IPS-NIHi11 (cell line): ENCODE measurements at places on chromosomes 2 and 18.

DNA sequence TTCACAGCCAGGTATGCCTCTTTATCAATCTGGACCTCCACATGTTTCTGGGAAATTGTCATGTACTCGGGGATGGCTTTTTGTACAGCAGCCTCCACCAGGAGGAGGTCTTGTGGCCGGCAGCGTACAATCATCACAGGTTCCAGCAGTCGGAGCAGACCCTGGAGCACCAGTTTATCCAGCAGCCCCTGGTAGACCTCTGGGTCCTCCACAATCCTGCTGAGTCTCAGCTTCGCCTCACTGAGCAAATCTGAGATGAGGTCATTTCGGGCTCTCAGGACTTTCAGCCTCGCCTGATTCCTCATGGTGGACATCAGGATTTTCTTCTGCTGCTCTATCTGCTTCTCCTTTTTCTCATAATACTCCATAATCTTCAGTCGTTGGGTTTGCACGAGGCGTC lies 32.8 kb downstream of the TMEM247 start:
- no peak for DNase-seq

DNA sequence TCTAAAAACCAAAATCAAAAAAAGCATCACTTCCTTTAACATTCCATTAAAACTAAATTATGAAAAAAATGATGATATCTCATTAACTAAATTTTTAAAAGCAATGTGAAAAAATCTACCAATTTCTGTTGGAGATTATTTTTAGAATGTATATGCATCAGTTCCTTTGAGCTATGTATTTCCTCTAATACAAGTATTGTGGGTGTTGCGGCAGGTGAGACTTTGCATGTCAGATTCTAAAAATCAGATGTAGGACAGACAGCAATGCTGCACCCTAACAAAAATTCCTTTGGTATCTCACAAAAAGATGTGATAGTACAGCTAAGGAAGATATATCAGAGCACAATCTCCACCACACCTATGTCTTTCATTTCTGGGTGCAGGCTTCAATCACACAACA lies 6.8 kb downstream of the MBD2 start:
- no peak for DNase-seq

- DNase-seq = peak; percentile 98
These were observed at the start of gene ETAA1 for GRCh38 chr2:67397143-67397986. TSS of gene ETAA1 (plus strand) at chr2:67397333. CDS start at chr2:67397449, 116 bp downstream.

DNA sequence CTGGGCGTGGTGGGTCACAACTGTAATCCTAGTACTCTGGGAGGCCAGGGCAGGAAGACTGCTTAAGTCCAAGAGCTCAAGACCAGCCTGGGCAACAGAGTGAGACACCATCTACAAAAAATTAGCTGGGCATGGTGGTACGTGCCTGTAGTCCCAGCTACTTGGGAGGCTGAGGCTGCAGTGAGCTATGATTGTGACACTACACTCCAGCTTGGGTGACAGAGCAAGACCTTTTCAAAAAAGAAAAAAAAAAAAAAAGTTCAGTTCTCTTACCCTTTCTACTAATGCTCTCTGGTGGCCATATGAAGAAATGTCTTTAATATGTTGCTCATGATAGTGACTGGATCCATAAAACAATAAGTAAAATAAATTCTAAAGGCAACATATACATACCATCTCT lies 14.9 kb downstream of the TYW5 start:
- DNase-seq = no peak

DNA sequence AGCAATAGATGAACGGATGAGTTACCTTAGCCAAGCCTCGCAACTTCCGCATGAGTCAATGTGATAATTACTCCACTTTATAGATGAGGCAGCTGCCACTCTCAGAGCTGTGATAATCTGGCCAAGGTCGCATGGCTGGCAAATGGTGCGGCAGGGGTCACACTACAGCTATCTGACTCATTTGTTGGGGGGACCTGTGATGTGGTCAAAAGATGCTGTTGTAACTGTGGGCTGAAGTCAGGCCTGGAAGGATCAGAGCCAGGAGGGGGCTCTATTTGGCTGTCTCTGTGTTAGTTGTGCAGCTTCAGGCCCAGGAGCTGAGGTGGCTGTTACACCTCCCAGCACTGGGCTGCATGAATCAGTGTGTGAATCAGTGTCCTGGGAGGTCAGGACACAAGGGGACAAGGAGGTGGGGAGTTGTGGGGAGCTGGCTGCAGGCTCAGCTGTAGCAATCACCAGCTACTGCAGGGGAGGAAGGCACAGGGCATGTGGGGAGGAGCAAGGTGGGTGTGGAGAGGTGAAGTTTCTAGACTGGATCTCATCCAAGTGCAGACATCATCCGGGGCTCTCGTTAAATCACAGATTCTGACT lies 33.1 kb downstream of the NGEF start:
- DNase-seq = no peak

DNA sequence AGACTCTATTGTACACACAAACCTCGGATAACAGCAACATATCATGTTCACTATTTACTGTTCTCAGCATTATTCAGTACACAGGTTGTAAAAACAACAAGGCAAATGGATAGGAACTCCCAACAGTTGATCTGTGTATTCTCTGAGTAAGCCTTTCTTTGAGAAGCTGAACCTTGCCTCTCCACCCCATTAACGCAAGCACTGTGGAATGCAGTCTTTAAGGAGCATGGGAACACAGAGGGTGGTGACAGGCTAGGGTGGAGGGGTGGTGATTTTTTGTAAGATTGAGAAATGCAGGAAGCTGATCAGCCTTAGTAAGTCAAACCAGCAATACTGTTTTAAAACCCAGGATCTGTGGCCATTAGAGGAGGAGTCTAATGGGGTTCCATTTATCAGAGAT lies 19.6 kb upstream of the SERPINB11 start:
- DNase-seq = peak; percentile 45

DNA sequence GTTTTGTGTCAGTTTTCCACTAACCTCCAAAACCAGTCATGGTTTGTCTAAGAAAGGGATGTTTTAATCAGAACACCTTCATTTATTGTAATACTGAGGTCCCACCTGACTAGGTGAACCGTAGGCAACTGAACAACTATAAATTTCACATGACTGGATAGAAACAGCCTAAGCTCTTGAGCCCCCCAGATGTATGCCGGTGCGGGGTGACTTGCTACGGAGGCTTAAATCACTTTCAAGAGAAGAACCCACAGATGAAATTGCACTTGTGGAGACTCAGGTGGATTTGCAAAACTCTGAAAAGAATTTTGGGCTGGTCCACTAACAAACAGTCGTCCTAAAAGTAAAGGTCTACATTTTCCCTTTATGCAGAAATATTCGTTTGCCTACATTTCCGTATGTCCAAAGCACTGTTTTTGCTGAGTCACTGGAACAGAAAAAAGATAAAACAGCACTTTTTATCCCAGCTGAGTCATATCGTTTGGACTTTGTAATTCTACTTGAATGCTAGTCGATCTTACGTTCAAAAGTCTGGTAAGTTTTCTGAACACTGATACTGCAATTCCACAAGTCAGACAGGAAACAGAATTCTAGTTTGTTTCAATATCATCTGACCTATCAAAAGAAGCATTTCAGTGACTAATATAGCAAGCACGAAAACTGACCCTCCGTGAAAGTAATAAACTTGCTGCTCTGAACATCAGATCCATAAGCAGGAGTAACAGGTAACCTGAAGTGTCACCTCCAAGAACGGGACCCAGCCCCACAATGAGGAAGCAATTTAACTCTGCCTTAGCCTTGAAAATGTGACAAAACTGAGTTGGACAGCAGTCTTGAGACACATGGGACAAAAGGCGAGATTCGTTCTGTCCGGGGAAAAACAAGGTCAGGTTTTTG lies 18.1 kb downstream of the ZNF516 start:
- no peak for DNase-seq

DNA sequence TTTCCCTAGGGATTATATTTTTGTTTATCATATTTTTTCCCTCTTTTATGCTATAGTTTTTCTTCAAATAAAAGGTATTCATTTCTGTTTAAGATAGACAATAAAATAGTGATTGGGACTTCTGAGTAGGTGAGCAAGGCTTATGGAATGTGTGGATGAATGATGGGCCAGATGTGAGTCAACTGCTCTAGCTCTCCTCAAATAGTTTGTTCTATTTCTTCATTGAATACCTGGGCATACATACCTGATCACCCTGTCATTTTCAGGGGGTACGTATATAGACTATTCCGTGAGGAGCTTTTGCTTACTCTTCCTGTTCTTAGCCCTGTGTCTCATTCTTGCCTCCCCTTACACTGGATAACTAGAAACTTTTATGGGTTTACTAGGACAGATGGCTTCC lies 41.9 kb downstream of the BABAM2 start:
- DNase-seq = peak; percentile 9

DNA sequence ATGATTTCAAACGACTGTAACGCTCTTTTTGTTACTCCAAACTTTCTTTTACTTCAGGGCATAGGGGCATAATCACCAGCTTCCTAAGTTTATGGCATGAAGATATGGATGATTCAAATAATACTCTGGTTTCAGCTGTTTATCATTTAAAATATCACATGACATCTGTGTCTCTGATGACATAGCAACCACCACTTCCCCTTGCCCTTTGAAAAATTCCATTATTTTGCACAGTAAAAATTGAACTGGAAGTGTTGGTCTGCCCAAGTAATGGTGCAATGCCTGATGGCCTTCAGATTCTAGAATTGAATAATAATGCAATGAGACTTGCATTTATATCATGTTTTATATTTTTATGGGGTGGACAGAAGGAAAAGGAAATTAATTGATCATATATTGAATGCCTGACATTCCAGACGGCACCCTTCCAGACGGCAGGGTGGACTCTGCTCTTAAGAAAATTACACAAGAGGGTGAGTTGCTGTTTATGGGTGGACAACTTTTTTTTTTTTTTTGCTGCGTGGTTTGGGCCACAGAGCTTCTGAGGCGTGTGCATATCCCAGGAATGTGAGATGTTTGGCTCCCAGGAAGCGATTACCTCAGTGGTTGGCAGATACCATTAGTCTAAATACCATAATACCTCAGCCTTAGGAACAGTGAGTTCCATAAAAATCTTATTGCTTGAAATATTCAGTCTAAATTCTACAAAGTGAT lies 101.7 kb upstream of the ZNF521 start:
- no peak for DNase-seq

DNA sequence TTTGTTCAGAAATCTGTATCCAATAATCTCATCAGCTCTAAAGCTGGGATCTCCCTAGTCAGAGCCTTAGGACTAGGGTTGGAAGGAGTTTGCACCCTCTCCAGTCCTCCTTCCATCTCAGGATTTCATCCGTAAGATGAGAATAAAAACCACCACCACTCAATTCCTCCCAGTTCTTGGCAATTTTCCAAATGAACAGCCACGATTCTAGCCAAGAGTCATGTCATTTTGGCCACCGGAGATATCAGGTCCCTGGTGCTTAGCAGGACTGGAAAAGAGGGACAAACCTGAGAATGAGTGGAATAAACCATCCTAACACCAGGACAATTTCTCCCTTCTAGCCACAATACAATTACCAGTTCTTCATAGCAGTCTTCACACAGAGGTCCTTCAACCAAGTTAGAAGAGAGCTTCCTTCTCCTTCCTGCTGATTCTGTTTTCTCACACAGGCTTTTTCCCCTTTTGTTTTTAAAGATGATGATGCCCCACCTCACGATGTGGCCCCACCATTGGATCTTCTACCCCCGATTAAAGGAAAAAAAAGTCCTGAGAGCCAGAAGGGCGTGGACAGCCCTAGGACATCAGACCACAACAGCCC lies 36.2 kb downstream of the KIAA2012 start:
- DNase-seq = no peak

DNA sequence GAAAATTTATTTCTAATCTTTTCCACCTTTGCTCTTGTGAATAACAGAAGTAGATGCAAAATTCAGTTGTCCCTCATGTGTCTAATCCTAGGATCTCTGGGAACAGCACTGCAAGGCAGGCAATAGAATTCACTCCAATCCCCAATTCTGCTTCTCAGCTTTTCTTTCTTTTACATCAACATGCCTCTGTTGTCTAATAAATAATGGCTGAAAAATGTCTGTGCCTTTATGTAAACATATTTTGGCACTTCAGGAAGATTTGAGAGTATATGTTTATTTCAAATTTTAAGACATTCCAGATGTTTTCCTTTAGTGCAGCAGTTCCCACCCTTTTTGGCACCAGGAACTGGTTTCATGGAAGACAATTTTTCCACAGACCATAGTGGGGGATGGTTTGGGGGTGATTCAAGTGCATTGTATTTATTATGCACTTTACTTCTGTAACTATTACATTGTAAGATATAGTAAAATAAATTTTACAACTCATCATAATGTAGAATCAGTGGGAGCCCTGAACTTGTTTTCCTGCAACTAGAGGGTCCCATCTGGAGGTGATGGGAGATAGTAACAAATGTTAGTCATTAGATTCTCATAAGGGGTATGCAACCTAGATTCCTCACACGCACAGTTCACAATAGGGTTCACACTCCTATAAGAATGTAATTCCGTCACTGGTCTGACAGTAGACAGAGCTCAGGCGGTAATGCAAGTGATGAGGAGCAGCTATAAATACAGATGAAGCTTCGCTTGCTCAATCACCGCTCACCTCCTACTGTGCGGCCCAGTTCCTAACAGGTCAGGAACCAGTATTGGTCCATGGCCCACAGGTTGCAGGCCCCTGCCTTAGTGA lies 590.3 kb upstream of the CNTNAP5 start:
- no peak for DNase-seq

DNA sequence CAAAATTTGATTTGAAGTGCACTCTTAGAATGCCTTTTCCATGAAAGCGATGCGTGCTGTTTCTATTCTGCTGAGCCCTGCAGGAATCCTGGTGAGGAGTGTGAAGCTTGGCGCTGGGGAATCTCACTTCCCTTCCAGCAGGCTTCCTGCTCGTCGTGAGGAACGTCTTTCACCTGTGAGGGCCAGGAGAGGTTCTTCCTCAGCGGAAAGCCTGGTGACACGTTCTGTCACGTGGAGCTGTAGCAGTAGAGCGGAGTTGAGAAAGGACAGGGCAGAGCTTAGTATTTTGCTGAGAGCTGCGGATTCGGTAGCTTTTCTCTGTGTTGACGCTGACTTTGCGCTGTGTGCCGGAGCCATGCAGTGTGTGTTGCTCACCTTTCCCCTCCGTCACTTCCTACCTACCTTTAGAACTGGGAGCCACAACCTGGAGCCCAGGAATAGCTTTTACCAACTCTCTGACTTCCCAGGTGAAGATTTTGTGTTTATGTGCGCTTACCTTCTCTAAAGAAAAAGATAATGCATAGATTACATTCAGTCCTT lies 294.8 kb downstream of the PTGR3 start:
- no peak for DNase-seq

DNA sequence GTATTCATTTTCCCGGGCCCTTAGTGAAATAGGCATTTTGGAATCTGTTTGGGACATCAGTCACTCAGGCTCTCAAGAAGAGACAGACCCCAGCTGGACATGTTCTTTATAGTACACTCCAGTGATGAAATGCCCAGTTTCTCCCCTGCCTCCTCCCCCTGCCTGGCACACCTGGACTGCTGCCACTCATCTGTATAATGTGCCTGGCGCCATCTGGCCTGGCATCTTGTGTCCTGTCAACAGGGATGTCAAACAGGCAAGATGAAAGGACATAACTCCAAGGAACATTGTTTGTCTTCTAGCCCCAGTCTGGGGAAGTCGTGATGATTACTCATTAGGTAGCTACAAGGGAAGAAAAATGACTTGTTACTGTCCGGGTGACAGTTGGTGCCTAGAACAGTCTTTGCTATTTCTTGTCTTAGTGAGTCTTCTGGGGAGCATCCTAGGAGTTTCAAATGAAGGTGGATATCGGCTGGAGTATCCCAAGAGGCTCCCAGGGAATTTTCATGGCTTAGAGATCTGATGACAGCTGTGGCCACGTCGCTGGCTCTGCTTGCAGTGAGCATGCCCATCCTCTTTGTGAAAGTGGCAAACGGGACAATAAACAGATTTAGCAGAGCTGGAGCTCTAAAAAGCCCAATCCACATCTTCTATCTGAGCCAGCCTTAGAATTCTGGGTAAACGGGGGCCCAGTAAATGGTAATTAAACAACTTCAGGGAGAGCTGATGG lies 153.6 kb downstream of the ALK start:
- no peak for DNase-seq
